Esophagus mucosa (tissue), 1 donor: ENCODE measurements at places on chromosomes 1 and 21. TPM values are rescaled to one million over a fixed set of nuclear protein-coding genes. Genes with fewer than 3 reads are reported as not detected.

GRCh38 chr1:182305861-182306260 lies 85.7 kb downstream of the GLUL start:
- no peak for ATAC-seq

- ATAC-seq, result no peak
Observed at GRCh38 chr1:197062692-197063091, 4.4 kb downstream of the F13B start.

GRCh38 chr1:60394436-60394835 lies 320.9 kb upstream of the C1orf87 start:
- no peak for ATAC-seq

DNA sequence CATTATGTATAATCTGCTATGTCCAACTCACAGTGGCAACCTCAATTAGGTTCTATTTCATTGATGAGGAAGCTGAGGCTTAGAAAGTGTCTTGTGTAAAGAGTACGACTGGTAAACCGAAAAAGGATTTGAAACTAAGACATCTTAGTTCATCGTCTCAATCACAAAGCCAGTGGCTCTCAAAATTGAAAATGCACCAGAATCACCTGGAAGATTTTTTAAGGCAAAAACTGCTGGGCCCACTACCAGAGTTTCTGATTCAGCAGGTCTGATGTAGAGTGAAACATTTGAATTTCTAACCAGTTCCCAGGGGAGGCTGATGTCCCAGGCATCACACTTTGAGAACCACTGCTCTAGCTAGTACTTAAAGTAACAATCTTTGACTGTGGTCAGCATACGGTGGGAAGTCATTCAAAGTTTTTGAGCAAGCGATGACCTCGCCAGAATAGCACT lies 5.2 kb upstream of the LRRC53 start:
- no peak for ATAC-seq

DNA sequence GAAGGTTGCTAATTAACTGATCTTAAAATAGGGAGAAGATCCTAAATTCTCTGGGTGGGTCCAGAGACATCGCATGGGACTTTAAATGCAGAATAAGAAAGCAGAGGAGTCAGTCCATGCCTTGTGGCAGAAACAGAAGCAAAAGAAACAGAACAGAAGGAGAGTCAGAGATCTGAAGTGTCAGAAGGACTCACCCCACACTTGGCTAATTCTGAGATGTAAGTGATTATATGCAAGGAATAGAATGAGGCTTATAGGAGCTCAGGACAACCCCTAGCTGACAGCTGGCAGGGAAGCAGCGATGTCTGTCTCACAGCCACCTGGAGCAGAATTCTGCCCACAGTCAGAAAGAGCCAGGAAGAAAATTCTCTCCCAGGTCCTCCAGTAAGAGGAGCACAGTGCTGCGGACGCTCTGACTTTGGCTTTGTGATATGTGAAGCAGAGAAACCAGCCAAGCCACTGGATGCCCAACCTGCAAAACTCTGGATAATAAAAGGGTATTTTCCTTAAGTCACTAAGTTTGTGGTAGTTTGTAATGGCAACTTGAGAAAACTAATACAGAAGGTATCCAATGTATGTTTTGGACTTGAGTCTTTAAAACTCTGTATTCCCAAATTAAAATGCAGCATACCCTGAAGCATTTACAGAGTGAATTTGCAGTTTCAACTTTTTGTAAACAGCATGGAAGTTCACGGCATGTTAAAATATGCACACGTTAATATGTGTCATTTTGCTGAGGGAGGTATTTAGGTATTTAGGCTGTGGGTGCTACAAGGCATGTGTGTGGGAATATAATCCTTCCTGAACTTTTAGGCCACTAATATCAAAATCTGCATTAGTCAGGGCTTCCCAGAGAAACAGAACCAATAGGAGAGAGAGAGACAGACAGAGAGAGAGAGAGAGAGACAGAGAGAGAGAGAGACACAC lies 388.5 kb downstream of the PCP4 start:
- no peak for ATAC-seq

DNA sequence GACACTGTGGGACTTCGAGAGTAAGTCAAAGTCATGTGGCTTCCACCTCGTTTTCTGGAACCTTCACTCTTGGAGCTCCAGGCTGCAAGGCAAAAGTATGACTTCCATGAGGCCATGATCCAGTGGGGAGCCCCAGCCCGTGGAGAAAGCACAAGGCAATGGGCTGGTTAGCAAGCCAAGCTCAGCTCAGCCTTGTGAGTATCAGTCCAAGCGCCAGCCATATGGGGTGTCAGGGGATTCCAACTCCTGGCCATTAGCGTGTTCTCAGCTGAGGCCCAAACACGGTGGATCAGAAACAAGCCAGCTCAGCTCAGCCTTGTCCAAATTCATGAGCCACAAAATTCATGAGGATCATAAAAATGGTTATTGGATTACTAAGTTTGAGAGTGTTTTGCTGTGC lies 261.0 kb downstream of the RHOU start:
- ATAC-seq, result no peak

DNA sequence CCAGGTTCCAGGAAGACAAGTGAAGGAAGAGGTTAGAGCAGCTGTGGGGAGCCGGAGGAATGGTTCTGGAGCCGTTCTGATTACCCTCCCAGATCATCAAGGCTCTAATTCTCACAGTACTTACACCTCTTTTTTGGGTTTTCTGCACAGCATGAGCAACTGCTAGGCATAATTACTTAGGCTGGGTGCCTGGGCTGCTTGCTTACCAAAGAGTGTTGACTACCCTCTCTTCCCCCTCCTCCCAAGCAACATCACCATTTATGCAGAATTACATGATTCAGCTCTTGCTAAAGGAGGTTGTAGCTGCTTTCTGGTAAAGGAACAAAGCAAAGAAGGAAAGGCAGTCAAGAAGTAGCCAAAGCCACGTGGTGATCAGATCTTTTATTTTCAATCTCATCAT lies 397.2 kb downstream of the KCNH1 start:
- no peak for ATAC-seq

DNA sequence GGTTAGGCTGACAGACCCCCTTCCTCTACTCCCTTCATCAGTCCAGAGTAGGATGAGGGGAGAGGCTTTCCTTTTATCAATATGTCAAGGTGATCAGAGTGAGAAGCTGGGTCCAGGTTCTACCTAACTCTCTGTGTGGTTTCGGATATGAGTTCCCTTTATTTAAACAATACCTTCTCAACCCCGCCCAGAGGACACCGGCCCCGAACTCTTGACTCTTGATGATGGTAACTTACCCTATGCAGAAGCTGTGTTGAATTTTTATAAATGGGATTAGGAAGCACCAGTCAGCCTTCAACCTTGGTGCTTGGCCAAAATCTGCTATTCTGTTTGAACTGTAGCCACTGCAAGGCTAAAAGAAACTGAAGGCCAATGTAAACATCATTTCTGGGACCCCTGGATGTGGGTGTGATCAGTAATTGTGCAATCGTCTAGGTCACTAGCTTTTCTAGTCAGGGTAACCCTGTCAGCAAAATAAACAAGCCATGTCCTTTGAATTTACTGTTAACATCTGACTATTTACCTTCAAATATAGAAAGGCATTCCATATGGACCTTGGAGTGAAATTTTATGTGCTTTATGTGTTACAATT lies 398.3 kb downstream of the SEC16B start:
- ATAC-seq, result no peak

- ATAC-seq, result no peak
Observed at GRCh38 chr21:40333731-40334130, 466.5 kb downstream of the PCP4 start.

CELA3A gene
- not detected for total RNA-seq
